ENCODE measurements at places on chromosomes 11 and 22.

GRCh38 chr11:12936200-12936599, 72.9 kb upstream of the RASSF10 start:
- DNase-seq, result no peak

DNA sequence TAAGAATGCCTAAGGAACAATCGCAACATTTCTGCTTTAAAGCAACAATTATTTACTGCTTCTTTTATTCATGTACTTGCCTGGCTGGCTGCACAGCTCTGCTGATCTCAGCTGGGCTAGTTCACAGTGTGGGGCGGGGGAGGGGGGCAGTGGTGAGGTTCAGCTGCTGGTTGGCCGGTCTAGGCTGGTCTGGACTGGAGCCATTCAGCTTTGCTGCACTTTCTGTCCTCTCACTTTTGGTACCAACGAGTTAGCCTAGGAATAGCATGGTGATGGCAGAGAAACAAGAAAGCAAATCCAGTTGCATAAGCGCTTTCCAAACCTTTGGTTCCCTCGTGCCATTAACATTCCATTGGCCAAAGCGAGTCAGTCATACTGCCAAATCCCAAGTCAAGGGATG, 16.0 kb upstream of the MIF start:
- no peak for DNase-seq

DNA sequence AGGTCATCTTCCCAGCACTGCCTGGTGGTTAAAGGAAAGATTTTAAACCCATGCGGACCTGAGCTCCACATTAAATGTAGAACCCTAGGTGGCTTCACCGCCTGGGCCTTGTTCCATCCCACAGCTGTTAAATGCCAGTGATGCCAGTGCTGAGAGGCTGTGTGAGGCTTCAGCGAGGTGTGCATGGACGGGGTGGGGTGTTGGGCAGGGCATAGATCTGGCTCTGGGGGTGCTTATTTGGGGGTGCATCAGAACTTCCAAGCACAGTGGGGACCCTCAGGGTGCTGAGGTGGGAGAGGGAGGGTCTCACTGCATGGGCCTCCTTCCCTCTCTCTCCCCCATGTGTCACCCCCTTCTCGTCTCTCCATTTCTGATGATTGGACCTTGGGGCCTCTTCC, 90.1 kb upstream of the B3GAT1 start:
- no peak for DNase-seq

DNA sequence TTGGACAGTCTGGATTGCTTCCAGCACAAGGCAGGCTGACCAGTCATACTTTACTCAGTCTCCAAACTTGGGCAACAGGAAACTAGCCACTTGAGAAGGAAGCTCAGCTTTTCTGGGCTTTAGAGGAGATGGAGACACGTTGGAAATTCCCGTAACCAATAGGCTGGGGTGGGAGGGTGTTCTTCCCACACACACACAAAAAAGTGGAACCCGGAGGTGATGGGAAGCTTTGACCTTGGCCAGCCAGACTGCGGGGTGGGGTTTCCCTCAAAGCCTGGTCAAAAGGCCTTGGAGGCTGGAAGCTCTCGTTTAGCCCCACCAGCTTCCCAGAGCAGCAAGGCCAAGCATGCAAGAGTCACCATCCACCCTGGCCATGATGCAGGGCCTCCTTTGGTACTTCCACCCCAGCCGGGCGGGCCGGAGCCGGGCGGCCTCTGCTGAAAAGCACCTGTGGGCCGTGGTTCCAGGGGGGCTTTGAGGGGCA, 126.2 kb downstream of the BCR start:
- DNase-seq, result no peak

DNA sequence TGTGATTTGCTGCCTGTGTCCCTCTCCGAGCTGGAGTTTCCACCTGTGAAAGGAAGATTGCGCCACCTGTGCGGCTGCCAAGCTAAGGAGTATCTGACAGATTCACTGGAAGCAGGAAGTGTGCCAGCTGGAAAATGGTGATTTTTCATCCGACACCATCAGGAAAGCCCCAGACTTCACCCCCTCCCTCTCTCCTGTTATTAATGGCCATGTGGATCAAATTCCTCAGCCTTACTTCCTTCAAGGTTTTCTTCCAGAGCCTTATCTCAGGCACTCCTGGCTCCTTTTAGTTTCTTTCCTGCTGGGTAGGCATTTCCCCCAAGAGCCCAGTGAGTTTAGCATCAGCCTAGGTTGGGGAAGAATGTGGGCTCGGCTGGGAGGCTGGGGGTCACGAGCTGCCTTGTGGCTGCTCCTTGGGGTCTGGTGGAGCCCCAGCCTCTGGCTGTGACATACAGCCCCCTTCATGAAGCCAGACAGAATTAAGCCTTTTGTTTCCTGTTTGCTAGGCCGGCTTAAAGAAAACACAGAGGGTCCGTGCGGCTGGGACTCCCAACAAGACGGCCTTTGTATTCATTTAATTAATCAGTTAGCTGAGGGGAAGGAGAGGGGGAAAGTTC, 37.1 kb downstream of the PKNOX2 start:
- DNase-seq, result no peak

GRCh38 chr22:37188901-37189466, 937 bp upstream of the C1QTNF6 start:
- DNase-seq, result no peak

DNA sequence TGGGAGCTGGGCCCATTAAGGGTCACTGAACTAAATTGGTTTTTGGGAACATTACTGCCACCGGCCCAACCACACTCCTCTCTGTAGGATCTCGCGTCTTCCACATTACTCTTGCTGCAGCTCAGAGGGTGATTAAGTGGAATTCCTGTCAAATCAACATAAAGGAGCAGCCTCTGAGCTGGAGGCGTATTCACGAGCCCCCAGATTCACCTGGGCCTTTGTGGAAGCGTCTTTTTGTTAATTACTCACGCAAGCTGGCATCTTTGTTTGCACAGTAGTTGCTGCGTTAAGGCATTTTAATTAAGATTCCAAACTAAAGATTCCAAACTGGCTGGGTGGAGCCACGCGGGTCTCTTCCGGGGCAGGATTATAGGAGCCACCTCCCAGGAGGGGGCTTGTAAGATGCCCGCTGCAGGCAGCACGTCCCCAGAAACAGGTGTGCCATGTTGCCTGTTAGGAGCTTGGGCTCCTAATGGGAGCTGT, 21.5 kb upstream of the RFPL3 start:
- DNase-seq, result no peak

DNA sequence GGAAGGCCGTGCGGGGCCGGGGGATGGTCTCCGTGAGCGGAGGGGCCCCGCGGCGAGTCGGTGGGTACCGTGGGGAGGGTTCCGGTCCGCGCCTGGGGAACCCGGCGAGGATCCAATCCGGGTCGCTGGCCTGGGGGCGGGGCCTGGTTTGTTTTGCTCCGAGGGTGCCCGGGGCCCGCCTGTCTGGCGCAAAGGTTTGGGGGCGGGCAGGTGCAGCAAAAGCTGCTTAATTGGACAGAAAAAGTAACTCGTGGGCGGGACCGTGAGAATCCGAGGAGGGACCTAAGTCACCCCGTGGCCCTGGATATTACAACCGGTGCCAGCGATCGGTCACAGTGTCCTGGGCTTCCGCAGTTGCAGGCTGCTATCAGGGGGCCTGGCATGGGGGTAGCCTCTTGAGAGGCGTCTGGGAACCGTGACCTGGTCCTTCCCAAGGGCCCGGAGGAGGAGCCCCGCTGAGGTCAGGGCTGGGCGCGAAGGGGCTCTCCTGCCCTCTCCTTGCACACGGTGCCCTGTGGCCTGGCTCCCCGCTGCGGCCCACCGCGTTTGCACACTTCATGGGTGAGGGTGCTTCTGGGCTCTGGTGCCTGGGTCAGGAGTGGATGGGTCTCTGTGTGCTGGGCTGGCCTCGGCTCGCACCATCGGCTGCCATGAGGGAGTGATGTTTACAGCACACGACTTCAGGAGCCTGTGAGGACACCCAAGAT, 1.4 kb downstream of the PNPLA2 start:
- peak; percentile 92 for DNase-seq

GRCh38 chr11:103662880-103663279, 373.6 kb upstream of the DDI1 start:
- DNase-seq, result no peak

GRCh38 chr11:56473252-56473651, at the start of gene OR5M3:
Gene OR5M3 (minus strand): TSS chr11:56473352. CDS start chr11:56470497, 2,855 bp downstream.
- no peak for DNase-seq

DNA sequence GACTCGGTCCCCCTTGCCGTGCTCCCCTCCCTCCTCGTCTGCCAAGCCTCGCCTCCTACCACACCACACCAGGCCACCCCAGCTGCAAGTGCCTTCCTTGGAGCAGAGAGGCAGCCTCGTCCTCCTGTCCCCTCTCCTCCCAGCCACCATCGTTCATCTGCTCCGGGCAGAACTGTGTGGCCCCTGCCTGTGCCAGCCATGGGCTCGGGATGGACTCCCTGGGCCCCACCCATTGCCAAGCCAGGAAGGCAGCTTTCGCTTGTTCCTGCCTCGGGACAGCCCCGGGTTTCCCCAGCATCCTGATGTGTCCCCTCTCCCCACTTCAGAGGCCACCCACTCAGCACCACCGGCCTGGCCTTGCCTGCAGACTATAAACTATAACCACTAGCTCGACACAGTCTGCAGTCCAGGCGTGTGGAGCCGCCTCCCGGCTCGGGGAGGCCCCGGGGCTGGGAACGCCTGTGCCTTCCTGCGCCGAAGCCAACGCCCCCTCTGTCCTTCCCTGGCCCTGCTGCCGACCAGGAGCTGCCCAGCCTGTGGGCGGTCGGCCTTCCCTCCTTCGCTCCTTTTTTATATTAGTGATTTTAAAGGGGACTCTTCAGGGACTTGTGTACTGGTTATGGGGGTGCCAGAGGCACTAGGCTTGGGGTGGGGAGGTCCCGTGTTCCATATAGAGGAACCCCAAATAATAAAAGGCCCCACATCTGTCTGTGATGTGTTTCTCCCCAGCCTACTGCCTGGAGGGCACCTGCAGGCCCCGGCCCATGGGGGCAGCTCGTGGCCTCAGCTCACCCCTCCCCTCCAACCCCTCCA, 29.8 kb downstream of the CAPN1 start:
- no peak for DNase-seq

DNA sequence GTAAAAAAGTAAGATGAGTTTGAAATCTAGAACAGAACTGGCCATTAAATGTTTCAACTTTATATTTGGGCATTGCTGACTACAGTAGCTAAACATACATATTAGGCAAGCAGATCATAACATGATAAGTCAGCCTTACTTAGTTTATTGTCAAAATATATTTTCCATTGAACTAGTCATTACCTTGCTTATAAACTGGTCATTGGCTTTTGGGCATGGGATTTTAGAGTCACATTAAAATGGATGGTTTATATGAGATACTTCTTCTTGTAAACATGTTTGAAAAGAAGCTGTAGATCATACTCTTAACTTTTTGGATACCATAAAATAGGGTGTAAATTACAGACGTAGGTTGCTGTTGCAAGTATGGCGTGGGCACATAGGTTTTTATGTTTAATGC, 2.7 kb downstream of the HIPK3 start:
- DNase-seq, result no peak

DNA sequence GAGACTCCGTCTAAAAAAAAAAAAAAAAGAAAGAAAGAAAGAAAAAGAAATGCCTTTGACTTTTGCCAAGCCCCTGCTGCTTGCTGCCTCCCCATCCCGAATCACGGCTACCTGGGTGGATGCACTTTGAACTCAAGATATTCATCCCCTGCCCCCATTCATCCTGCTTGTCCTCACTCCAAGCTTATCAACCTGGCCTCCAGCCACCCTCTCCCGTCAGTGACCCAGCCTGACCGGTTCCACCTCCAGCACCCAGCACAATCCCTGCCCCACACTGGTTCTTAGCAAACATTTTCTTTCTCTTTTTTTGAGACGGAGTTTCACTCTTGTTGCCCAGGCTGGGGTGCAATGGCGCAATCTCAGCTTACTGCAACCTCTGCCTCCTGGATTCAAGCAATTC, 44.4 kb downstream of the CYTH4 start:
- no peak for DNase-seq

- DNase-seq, result no peak
Observed at GRCh38 chr11:100930185-100930778, 199.3 kb downstream of the PGR start.

DNA sequence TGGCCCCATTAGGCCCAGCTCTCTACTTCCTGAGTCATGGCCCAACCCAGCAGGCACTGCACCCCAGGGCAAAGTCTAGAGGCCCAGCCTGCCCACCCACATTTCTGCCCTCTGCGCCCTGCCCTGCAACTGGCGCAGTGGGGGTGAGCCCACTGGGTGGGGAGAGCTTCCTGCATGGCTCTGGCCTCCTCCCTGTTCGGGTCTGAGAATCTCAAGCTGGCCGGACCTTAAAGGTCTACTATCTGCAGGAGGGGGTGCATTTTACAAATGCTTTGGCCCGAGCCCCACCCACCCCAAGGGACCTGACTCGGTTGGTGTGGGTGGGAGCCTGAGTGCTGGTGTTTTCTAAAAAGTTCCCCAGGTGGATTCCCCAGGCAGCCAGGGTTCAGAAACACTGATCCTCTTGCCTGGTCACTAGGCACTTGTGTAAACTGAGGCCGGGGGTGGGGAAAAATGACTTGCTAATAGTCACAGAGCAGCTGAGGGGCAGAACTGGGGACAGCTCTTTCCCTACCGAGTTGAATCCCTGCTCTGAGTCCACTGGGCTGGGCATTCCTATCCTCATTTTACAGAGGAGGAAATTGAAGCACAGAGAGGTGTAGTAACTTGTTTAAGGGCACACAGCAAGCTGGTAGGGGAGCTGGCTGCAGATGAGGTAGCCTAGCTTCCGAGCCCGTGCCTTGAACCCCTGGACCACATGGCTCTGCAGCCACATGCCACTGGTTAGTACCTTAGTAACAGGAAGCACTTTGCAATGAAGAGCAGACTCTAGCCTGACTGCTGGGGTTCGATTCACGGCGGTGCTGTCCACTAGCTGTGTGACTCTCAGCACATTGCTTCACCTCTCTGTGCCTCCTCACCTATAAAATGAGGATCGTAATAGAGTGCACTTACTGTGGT, 36.3 kb downstream of the CD82 start:
- DNase-seq, result no peak

DNA sequence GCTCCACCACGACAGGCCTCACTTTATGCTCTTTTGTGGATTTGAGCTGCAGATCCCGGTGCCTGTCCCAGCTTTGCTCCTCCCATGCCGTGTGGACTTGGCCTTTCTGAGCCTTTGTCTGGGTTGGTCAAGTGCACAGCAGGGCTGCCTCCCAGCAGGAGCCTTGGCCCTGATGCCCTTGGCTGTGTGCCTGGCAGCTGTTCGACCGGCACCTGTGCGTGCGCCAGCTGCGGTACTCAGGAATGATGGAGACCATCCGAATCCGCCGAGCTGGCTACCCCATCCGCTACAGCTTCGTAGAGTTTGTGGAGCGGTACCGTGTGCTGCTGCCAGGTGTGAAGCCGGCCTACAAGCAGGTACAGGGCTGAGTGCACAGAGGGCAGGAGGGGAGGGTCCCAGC, 46.5 kb downstream of the MYO7A start:
- DNase-seq, result no peak

Data from activated T-helper 1 cell treated with Interleukin-2 at 50 U/mL for 16 hours (primary cell).